Hematopoietic multipotent progenitor cell (in vitro differentiated cells): ENCODE measurements at places on chromosomes 2 and 18.

- peak; percentile 72 for DNase-seq
These were observed 68.9 kb upstream of the BOD1L2 start for GRCh38 chr18:57077786-57078552.

DNA sequence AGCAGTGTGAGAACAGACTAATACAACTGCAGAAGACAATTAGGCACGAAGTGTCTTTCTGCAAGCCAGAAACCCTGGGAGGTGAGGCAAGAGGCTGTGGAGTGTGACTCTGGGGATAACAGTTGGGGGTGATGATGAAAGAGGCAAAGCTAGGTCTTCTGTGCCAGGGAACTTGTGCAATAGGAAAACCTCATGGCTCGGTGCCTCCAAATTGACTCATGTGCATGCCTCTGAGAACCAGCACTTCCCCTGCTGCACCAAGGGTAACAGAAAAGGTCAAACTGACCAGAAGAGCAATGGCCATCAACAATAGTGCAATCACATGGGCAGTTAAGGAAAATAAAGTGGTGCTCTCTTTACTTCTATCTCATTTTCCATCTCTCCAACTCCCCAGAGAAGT lies 136.4 kb downstream of the SCG2 start:
- DNase-seq: no peak

- no peak for DNase-seq
These were observed 15.3 kb downstream of the VIT start for GRCh38 chr2:36711741-36712314.

GRCh38 chr2:49982871-49983270 lies 828.6 kb upstream of the FSHR start:
- DNase-seq: no peak

DNA sequence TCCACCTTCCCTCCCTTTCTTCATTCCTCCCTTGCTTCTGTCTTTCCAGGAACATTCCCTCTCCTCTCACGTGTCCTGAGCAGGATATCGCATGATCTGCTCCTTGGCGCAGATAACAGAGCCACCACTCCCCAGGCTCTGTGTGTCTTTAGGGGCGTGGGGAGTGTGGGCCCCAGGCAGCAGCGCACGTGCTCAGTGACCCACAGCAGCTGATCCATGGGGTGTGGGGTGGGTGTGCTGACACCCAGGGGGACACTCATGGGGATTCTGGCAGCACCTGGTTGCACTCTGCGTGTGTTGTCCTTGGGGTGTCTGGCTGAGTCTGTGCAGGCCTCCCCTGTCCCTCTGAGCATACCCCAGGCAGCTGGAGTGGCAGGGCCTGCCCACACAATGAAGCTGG lies 9.9 kb upstream of the FOSL2 start:
- no peak for DNase-seq

DNA sequence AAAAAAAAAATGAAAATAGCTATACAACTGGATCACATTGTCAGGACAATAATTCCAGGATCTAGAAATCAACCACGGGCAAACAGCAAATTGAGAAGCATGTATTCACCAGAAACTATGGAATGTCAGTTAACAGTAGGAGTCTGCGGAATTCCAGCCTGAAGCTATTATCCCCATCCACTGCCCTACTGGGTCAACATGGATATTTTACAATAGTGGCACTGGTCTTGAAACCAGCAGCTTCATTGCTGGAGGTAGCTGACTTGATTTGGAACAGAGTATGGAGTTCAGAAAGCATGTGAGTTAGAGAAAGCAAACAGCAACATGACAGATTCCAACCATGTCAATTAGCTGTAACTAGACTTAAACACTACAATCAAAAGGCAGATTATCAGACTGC lies 55.7 kb upstream of the PDE1A start:
- DNase-seq: no peak

DNA sequence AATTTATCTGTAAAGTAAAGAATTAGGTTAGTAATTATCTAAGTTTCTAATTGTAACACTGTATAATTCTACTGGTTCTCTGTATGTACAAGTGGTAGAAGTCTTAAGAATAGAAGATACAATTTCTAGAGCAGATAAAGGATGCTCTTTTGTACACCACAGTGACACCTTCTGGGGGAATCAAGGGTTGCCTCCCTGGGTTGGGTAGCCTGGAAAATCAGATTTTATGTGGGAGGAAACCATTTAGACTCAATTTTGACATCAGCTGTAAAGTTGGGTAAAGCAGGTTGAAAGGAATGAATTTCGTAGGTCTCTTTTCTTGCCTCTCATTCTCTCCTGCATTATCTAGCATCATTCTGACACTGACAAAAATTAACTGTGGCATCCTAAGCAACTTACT lies 354.8 kb downstream of the DCC start:
- DNase-seq: no peak

GRCh38 chr2:46276642-46277041 lies 20.6 kb upstream of the EPAS1 start:
- no peak for DNase-seq

DNA sequence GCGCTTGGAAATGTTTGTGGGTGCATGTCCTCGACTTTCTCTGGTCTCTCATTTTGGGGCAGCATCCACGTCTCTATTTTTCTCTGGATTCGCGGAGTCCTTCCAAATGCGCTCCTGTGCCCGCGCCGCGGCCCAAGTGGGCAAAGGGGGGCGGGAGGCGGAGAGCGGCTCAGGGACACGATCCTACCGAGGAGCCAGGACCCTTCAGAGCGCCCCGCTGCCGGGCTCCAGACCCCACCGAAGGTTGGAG lies 990 bp downstream of the EPAS1 start:
- no peak for DNase-seq

GRCh38 chr2:85839461-85839860 lies 49.3 kb downstream of the ST3GAL5 start:
- no peak for DNase-seq

DNA sequence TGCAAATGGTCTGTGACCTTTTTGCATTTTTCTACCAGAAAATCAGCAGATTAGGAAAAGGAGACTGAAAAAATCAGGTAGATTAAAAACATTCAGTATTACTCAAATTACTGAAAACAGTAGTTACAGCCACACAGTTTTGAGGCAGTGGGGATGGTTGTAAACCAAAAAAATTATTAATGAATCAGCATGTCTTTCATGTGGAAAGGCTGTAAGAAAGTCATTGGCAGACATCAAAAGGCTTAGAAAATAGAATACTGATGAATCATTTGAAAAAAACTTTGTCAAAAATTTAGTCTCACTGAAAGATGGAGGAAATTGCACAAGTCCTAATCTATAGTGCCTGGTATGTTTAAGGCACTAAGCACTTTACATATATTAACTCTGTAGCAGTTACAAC lies 133.9 kb upstream of the GCFC2 start:
- DNase-seq: no peak

- no peak for DNase-seq
These were observed 41.6 kb downstream of the TRAF3IP1 start for GRCh38 chr2:238361877-238362276.

DNA sequence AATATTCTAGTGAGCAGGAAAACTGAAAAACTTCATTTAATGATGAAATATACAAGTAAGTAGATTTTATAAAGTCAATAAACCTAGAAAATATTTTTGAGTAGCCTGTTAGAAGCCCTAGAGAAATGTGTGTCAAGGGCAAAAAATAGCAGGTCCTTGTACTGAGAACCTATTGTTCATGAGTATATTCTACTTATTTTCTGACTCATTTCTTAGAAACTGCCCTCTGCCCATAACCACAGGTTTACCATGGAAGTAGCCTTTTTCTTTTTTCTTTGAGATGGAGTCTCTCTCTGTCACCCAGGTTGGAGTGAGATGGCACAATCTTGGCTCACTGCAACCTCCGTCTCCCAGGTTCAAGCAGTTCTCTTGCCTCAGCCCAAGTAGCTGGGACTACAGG lies 19.4 kb upstream of the SELENOI start:
- no peak for DNase-seq

GRCh38 chr18:69934601-69935265 lies 12.9 kb downstream of the CD226 start:
- no peak for DNase-seq
